T-helper 17 cell (primary cell): ENCODE measurements at places on chromosomes 2 and 18. TPM values are rescaled to one million over a fixed set of nuclear protein-coding genes. Genes with fewer than 3 reads are reported as not detected.

DNA sequence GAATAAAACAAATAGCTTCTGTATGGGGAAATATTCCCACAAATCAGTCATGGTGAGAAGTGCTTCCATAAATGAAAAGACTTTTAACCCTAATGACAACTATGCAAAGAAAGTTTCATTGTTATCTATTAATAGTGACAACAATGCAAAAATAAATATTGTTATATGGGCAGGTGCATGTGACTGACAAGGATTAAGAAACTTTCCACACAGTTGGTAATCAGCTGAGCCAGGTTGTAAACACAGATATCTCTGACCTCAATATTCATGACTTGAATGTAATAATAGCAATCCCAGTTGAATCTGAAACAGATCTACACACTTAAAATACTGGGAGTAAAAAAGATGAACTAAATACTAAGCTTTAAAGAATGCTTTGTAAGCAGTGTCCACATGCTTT lies 517.0 kb upstream of the SOX11 start:
- DNase-seq = no peak

- no peak for DNase-seq
Observed at GRCh38 chr2:77521548-77521891, 656 bp downstream of the LRRTM4 start.

DNA sequence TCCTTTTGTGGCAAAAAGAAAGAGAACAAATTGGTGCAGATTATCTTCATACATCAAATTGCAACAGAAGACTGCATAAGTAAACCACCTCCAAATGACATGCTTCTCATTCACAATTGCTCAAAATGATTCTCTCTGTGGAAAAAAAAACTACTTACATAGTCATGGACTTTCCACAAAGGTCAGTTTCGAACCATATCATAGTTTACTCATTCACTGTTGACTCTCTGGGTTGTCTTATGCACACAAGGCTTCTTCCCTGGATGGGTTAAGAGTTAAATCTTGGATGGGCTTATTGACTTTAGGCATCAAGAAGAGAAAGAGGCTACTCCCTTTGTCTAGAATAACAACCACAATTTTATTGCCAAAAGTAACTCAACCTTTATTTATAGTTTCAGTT lies 91.3 kb upstream of the RAB27B start:
- no peak for DNase-seq

DNA sequence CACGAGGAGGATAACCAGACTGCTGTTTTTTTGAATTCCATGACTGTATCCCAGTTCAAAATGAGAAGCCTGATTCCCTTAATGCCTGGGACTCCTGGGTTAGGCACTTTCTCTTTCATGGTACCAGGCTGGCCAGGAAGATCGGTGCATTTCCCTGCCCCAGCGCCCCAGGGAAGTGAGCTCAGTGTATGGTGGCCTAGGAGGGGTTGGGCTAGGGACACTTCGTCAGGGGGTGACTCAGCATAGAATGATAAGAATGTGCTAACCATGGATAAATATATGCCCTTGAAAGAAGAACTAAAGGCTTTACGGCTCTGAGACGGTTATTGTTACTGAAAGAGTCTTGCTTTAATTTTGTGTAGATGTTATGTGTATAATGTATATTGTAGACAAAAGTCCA lies 27.5 kb upstream of the FAM237A start:
- no peak for DNase-seq

DNA sequence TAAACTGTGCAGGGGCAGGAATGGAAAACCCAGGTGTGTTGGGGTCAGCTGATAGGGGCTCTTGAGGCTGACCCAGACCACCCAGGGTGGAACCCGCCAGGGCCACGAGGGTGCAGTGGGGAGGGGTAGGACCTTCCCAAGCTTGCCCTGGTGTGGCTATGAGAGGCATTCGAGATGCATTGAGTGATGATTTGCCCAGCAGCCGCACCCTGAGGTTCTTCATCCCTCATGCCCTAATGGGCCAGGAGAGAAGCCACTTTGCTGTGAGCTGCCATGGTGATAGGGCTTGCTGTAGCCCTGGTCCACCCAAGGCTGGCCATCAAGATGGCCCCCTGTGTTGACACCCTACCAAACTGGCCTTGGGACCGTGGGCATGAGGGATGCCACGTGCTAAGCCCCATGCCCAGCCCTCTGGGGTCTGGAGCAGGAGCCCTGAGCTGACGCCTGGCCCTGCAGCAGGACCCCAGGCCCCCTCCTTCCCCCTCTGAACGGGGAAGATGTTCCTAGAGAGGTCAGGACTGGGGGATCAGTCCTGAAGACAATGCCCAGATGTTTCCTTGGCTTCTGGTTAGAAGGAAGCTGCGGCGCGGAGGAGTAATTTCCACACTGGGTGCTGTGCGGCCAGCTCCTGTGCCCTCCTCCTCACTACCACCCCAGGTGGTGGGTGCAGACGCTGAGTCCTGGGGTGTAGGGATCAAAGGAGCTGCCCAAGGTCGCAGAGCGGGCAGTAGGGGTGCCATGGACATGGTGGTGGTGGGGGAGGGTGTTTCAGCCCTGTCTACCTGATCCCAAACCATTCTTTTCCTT lies 122.5 kb upstream of the HDAC4 start:
- DNase-seq = no peak

DNA sequence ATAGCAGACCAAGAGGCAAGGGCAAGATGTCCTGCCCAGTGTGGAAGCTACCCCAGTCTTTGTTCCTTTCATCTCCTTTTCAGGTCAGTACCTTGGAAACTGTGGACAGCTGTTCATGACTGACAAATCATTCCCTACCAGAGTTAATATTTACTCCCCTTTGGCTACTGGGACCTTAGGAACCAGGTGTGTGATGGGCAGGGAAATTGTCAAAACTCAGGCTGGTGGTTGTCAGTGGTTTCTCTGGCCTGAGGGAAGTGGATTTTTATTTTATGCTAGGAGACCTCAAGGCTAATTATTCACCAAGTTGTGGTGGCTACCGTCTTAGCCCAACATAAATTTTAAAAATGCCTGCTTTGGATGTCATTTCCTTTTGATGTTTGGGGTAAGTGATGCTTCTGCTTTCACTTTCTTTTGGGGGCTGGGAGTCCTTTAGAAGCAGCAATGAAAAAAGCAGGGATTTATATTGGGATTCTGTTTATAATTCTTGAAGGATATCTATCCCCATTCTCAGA lies 119.3 kb downstream of the SETBP1 start:
- no peak for DNase-seq

- DNase-seq = no peak
Observed at GRCh38 chr2:7131261-7131660, 214.0 kb downstream of the RNF144A start.

DNA sequence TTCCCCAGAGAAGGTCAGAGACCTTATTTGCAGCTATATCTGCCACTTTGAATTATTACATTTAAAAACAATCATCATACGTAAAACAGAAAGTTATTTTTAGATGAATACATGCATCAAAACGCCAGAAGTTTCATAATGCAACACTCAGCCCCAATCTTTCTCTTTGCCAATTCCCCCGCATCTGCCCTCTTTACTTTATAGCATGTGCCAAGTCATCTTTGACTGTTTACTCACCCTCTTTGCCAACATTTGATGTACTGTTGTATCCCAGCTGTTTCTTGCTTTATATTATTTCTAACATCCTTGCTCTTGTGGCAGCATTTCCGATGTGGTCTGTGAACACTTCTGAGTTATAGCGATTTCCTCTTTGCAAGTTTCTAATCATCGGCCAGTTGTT lies 86.2 kb downstream of the CRIM1 start:
- DNase-seq = no peak

Gene AGBL5
- total RNA-seq = 8.9 TPM

Gene ABCB11
- not detected for total RNA-seq

Gene UPP2
- total RNA-seq = not detected
